Thyroid gland (tissue), 4 donors: ENCODE measurements at places on chromosomes 6 and 20. TPM values are rescaled to one million over a fixed set of nuclear protein-coding genes. Genes with fewer than 3 reads are reported as not detected.
A peak's percentile ranks its signal among the peaks of the same experiment; 100 is the strongest.

The CLPSL1 gene
- total RNA-seq: not detected

The FKBP1C gene
- 0.40 TPM for total RNA-seq

The FRK gene
- 3.5 TPM for total RNA-seq

GRCh38 chr20:58945965-58946631, 35.0 kb upstream of the NELFCD start:
- no peak overlapping the region for H3K27ac ChIP-seq
- no peak for DNase-seq
- H3K27me3 ChIP-seq: no peaks in the 10 kb centered on the region
- peaks cover 14% of the 10 kb centered on the region for H3K4me1 ChIP-seq
- H3K4me3 ChIP-seq: no peak overlapping the region
- H3K36me3 ChIP-seq: no peaks in the 10 kb centered on the region

DNA sequence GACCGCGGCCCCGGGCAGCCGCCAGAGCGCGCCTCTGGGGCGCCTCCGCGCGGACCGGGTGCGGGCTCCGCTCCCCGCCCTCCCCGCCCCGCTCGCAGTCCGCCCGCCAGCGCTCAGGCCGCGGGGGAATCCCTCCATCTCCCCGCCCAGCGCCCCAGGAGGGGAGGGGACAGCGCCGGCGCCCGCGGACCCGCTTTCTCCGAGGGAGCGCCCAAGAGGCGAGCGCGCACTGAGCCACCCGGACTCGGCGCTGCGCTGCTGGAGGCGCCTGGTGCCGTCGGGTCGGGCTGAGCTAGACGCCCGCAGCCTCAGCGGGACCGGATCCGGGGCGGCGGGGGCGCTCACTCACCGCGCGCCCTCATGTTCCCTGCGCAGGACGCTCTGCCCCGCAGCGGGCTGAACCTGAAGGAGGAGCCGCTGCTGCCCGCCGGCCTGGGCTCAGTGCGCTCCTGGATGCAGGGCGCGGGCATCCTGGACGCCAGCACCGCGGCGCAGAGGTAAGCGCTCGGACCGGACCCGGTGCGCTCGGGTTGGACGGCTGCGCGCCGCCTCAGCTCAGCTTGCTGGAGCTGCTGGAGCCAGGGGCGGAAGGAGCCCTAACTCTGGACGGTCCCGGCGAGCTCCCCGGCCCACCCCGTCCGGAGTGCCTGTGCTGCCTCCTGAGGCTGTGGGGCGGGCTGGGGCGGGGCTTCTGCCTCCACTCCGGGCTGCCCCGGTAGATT, 867 bp downstream of the EBF4 start:
- peak overlapping the region; percentile 58 for H3K4me3 ChIP-seq
- no peaks in the 10 kb centered on the region for H3K27me3 ChIP-seq
- no peak overlapping the region for H3K27ac ChIP-seq
- H3K36me3 ChIP-seq: no peaks in the 10 kb centered on the region

GRCh38 chr6:111922454-111923297, 49.4 kb upstream of the FYN start:
- no peak overlapping the region for H3K27ac ChIP-seq
- no peaks in the 10 kb centered on the region for H3K4me1 ChIP-seq
- no peaks in the 10 kb centered on the region for H3K27me3 ChIP-seq
- no peak for DNase-seq
- no peak overlapping the region for H3K4me3 ChIP-seq
- no peaks in the 10 kb centered on the region for H3K36me3 ChIP-seq

The RAB32 gene
- total RNA-seq: 22.2 TPM

The COL19A1 gene
- not detected for total RNA-seq

- no peaks in the 10 kb centered on the region for H3K4me1 ChIP-seq
- no peak overlapping the region for H3K27ac ChIP-seq
- H3K4me3 ChIP-seq: no peak overlapping the region
- DNase-seq: no peak
- H3K27me3 ChIP-seq: no peaks in the 10 kb centered on the region
- no peaks in the 10 kb centered on the region for H3K36me3 ChIP-seq
These were observed 83.0 kb upstream of the TCF21 start for GRCh38 chr6:133805876-133806275.

The IRAK1BP1 gene
- total RNA-seq: 9.8 TPM

DNA sequence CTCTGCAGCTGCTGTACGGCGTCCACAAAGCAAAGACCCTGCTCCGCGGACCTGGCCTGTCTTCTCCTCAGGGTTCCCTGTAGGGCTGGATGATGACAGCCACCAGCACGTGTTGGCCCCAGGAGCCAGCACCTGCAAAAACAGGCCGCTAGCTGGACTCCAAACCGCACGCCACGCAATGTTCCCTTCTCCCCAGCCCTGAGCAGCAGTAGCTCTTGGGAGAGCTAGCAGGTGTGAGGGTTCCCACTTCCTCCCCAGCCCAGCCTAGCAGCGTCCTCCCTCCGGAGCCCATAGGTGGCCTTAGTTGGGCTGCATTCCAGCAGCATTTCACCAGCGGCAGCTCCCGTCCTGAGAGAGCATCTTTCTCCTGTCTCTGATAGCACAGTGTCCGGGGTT, 42.3 kb downstream of the DACT2 start:
- H3K27ac ChIP-seq: no peak overlapping the region
- DNase-seq: no peak
- no peaks in the 10 kb centered on the region for H3K27me3 ChIP-seq
- peaks cover 6% of the 10 kb centered on the region for H3K4me1 ChIP-seq
- no peaks in the 10 kb centered on the region for H3K36me3 ChIP-seq

The APCDD1L gene
- total RNA-seq: not detected
